ENCODE measurements at places on chromosomes 13 and 19. TPM values are rescaled to one million over a fixed set of nuclear protein-coding genes. Genes with fewer than 3 reads are reported as not detected.

- no peaks in the 10 kb centered on the region for H3K4me1 ChIP-seq
- no peak overlapping the region for H3K27ac ChIP-seq
- peaks cover 44% of the 10 kb centered on the region for H3K36me3 ChIP-seq
- no peak for DNase-seq
- H3K4me3 ChIP-seq: no peak overlapping the region
Measured at GRCh38 chr13:41610404-41610803, 153.1 kb downstream of the RGCC start.

IFNL1 gene
- not detected for total RNA-seq

GRCh38 chr19:15022752-15023151 lies 26.5 kb upstream of the CASP14 start:
- H3K4me3 ChIP-seq: no peak overlapping the region
- H3K36me3 ChIP-seq: no peaks in the 10 kb centered on the region
- no peak for DNase-seq
- peaks cover 4% of the 10 kb centered on the region for H3K27me3 ChIP-seq
- no peak overlapping the region for H3K27ac ChIP-seq

DNA sequence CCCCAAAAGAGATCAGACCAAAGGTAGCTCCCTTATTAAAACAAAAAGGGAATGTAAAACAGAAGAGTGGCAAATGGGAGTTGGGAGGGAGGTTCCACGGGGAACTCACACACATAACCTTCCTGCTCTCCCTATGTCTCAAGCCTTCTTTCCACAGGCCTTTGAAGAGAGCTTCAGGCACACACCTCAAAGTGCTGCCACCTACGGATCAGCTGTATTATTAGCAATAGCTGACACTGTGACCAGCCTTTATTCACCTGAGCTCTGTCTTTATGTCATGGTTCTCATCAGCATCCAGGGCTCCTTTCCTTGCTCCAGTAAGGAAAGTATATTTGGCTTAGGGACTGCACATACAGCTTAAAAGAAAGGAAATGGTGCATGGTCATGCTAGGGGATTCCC lies 11.3 kb downstream of the ZNF571 start:
- no peak overlapping the region for H3K27ac ChIP-seq
- no peaks in the 10 kb centered on the region for H3K4me1 ChIP-seq
- peaks cover 75% of the 10 kb centered on the region for H3K36me3 ChIP-seq
- H3K27me3 ChIP-seq: no peaks in the 10 kb centered on the region
- no peak for DNase-seq

GRCh38 chr13:112880221-112880641 lies 88.8 kb upstream of the MCF2L start:
- H3K27me3 ChIP-seq: no peaks in the 10 kb centered on the region
- H3K4me3 ChIP-seq: no peak overlapping the region
- H3K27ac ChIP-seq: no peak overlapping the region
- no peak for DNase-seq

DNA sequence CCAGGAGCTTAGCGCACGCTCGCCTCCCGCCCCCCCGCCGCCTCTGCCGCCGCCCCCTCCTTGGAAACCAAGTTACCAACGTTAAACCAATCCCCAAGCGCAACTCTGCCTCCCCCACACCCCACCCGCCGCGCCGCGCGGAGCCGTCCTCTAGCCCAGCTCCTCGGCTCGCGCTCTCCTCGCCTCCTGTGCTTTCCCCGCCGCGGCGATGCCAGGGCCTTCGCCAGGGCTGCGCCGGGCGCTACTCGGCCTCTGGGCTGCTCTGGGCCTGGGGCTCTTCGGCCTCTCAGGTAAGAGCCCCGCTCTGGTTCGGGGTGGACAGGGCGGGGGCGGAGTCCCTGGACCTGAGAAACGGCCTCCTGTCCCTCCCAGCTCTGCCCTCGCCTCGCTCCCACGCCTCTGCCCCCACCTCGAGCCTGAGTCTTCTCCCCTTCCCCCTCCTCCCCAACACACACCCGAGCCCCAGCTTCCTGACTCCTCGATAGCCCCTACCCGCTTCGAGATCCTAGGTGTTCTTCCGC lies at the start of gene ICAM5:
Gene ICAM5 (plus strand): TSS at position 117 of the 521 bp plus-strand sequence. CDS start 92 bp downstream, at position 209.
- H3K4me3 ChIP-seq: peak within 1 kb of the TSS; percentile 48
- H3K36me3 ChIP-seq: peaks cover 13% of the 10 kb centered on the region
- peaks cover 77% of the 10 kb centered on the region for H3K27me3 ChIP-seq
- no peak for DNase-seq

PROZ gene
- not detected for total RNA-seq

CYP4F2 gene
- total RNA-seq: not detected

LMTK3 gene
- 18.9 TPM for total RNA-seq

DNA sequence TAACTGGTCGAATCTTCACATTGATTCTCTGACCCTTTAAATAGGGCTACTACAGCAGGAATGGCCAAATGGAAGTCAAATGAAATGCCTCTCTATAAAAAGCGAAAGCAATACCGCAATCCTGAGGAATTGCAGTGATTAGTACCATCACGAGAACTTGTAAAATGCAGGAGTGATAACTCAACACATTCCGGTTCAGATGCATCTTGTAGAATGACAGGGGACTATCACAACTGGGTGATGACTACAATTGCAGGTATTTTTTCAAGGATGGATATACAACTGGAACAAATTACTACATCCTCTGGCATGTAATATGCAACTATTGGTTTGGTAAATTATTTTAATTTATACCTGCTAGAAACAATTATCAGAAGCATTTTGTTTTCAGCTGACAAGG lies 140.4 kb downstream of the PCDH20 start:
- no peak overlapping the region for H3K4me3 ChIP-seq
- DNase-seq: no peak
- no peak overlapping the region for H3K27ac ChIP-seq
- no peaks in the 10 kb centered on the region for H3K27me3 ChIP-seq
- no peaks in the 10 kb centered on the region for H3K4me1 ChIP-seq

DNA sequence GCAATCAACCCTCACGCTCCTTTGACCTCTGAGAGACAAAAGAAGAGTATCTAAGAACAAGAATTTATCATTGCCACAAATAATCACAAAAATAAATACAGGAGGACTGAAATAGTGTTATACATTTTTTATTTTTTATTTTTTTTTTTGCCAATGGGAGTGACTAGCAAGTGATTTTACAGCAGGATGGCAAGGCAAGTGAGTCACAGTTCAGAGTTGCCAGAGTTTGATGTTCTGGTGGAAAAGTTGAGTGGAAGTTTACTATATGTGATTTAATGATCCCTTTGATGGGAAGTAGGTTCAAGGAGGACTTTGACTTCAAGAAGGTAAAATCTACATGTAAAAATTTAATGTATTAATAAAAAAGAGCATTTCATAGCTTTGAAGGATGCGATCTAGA lies 2691.4 kb downstream of the PCDH9 start:
- H3K27me3 ChIP-seq: no peaks in the 10 kb centered on the region
- no peak overlapping the region for H3K27ac ChIP-seq
- H3K4me3 ChIP-seq: no peak overlapping the region
- H3K36me3 ChIP-seq: no peaks in the 10 kb centered on the region
- no peaks in the 10 kb centered on the region for H3K4me1 ChIP-seq

DNA sequence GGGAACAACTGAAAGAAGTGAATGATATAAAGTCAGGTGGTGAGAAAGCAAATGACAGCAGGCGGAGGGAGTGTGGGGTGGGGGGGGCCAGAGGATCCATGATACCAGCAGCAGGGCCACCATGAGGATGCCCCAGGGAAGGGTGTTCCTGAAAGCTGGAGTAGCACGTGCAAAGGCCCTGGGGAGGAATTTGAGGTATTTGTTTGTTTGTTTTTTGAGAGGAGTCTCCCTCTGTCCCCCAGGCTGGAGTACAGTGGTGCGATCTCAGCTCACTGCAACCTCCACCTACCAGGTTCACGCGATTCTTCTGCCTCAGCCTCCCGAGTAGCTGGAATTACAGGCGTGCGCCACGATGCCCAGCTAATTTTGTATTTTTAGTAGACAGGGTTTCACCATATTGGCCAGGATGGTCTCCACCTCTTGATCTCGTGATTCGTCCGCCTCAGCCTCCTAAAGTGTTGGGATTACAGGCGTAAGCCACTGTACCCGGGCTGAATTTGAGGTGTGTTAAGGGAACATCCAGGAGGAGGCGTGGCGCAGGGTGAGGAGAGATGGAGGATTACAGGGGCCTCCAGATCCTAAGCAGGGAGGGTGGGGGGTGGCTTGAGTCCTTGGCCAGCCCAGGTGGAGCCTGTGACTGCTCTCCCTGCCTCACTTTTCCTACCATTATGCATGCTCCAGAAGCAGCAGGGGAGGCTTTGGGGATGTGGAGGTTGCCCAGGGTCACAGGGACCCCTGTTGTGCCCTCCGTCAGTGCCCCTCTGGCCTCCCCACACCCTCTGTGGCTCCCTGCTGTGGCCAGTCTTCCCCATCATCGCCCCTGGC lies 12.4 kb upstream of the JUND start:
- no peaks in the 10 kb centered on the region for H3K36me3 ChIP-seq
- peak overlapping the region; percentile 91 for H3K4me3 ChIP-seq
- peaks cover 64% of the 10 kb centered on the region for H3K4me1 ChIP-seq
- H3K27me3 ChIP-seq: no peaks in the 10 kb centered on the region

- no peaks in the 10 kb centered on the region for H3K36me3 ChIP-seq
- H3K27ac ChIP-seq: no peak overlapping the region
- H3K4me1 ChIP-seq: no peaks in the 10 kb centered on the region
- H3K4me3 ChIP-seq: no peak overlapping the region
- DNase-seq: no peak
Measured at GRCh38 chr13:76250211-76250610, 614.1 kb downstream of the LMO7 start.

GRCh38 chr13:90594681-90595080 lies 752.8 kb upstream of the MIR17HG start:
- H3K27ac ChIP-seq: no peak overlapping the region
- no peaks in the 10 kb centered on the region for H3K27me3 ChIP-seq
- H3K4me1 ChIP-seq: no peaks in the 10 kb centered on the region
- DNase-seq: no peak
- H3K36me3 ChIP-seq: no peaks in the 10 kb centered on the region
- no peak overlapping the region for H3K4me3 ChIP-seq

- DNase-seq: no peak
- no peak overlapping the region for H3K4me3 ChIP-seq
- no peaks in the 10 kb centered on the region for H3K36me3 ChIP-seq
- H3K4me1 ChIP-seq: peaks cover 14% of the 10 kb centered on the region
- no peaks in the 10 kb centered on the region for H3K27me3 ChIP-seq
Measured at GRCh38 chr13:24097064-24097463, 63.5 kb upstream of the SPATA13 start.

- DNase-seq: no peak
- H3K36me3 ChIP-seq: peaks cover 25% of the 10 kb centered on the region
Measured at GRCh38 chr13:45332831-45333219, 8.2 kb downstream of the TPT1 start.

DNA sequence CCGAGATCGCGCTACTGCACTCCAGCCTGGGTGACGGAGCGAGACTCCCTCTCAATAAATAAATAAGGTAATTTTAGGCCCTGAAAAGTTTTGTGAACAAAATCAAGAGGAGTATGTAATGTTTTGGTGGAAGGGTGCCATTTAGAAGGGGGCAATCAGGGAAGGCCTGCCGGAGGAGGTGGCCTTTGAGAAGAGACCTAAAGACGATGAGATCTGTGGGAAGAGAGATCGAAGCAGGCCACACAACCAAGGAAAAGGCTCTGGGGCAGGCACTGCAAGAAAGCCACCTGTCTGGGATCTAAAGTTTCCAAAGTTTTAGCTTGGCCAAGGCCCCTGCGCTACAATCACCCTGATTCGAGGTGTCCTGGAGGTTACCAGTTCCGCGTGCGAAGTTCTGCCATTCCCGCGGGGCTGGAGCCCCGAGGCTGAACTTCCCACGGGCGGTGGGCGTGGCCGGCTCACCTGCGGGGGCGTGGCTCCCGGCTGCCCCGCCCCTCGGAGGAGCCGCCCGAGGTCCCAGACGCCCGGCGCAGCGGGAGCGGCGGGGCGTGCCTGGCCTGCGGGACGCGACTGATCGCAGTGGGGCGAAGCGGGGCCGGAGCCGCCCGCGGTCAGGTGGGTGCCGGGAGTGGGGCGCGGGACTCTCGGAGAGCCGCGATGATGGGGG lies at the start of gene KLC3:
Gene KLC3 (plus strand): TSS at position 519 of the 667 bp plus-strand sequence. CDS start 4,792 bp downstream, outside the sequence.
- peaks cover 16% of the 10 kb centered on the region for H3K4me1 ChIP-seq
- peak; percentile 39 for DNase-seq
- no peak within 1 kb of the TSS for H3K4me3 ChIP-seq
- no peak within 1 kb of the TSS for H3K27ac ChIP-seq

GRCh38 chr13:34577051-34577450 lies 365.0 kb upstream of the NBEA start:
- no peak overlapping the region for H3K4me3 ChIP-seq
- DNase-seq: no peak
- H3K27me3 ChIP-seq: no peaks in the 10 kb centered on the region
- no peaks in the 10 kb centered on the region for H3K36me3 ChIP-seq
- no peak overlapping the region for H3K27ac ChIP-seq
- H3K4me1 ChIP-seq: no peaks in the 10 kb centered on the region

DNA sequence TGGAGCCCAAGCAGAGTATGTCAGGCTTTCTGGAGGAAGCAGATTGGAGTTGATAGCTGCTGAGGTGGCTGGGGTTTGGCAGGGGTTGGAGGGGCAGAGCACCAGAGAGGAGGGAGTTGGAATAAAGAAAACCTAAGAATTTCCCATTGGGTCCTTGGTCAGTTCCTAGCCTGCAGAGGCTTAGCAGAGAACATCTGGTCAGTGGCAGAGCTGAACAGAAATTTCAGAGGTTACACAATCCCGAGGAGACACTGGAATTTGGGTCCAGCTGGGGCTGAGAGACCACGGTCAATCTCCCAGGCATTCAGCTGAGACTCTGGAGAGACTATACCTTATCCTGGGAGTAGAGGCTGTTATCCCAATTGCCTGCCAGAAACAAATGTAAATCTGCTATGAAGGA lies 84.4 kb downstream of the DPY19L3 start:
- no peak overlapping the region for H3K27ac ChIP-seq
- no peak for DNase-seq
- H3K4me3 ChIP-seq: no peak overlapping the region
- H3K27me3 ChIP-seq: no peaks in the 10 kb centered on the region
- no peaks in the 10 kb centered on the region for H3K36me3 ChIP-seq
- no peaks in the 10 kb centered on the region for H3K4me1 ChIP-seq

DNA sequence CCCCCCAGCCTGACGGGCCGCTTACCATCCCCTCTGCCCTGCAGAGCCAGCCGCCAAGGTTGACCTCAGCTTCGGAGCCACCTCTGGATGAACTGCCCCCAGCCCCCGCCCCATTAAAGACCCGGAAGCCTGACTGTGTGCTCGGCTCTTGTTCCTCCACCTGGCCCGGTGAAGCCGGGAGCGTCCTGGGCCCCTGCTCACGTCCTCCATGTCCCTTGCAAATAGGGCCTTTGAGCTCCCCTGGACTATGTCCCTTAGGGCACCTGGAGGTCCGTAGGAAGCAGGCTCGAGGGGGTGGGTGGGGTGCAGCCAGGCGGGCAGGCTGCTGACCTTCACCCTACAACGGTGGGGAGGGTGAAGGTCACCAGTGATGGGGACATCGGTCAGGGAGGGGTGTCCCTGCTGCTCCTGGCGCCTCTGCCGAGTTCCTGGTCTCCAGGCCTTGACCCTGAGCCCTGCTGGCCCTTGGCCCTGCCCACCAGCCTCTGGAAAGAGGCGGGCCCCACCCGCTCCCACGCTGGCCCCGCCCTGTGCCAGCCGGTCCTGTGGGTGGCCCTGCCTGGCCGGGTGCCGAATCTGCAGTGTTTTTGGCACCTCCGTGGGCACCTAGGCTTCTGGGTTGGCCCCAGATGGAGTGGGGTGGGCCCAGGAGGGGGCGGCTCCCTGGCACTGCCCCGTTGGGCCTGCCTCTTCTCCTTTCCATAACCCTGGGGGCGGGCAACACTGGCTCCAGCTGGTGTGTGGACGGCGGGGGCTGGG lies 3.3 kb downstream of the ATP5F1D start:
- no peaks in the 10 kb centered on the region for H3K27me3 ChIP-seq
- H3K36me3 ChIP-seq: peaks cover 7% of the 10 kb centered on the region
- no peak overlapping the region for H3K27ac ChIP-seq

- no peaks in the 10 kb centered on the region for H3K36me3 ChIP-seq
- H3K4me3 ChIP-seq: no peak overlapping the region
- no peak for DNase-seq
- H3K27ac ChIP-seq: no peak overlapping the region
- peaks cover 8% of the 10 kb centered on the region for H3K27me3 ChIP-seq
- H3K4me1 ChIP-seq: no peaks in the 10 kb centered on the region
Measured at GRCh38 chr19:29247051-29247450, 34.1 kb upstream of the UQCRFS1 start.
